ENCODE measurements at places on chromosomes 7 and 10. TPM values are rescaled to one million over a fixed set of nuclear protein-coding genes. Genes with fewer than 3 reads are reported as not detected.

DNA sequence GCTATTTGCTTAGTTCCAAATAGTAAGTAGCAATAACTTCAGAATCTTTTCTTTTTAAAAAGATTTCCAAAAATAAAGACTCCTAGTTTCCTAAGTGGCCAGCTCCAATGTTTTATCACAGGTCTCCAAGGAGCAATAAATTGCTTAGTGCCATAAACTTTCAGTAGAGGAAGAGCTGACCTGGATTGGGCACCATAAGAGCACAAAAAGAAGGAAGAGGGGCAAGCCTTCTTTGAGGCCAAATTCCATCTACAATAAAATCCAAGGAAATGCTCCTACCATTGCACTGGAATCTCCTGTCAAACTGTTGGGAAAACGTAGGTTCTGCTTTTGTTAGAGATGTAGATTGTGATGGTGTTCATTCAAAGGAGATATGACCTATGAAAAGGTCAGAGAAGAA is 64.0 kb downstream of the DENND2A start:
- no peaks in the 10 kb centered on the region for H3K36me3 ChIP-seq
- H3K27me3 ChIP-seq = no peaks in the 10 kb centered on the region
- no peak overlapping the region for H3K4me3 ChIP-seq
- H3K4me1 ChIP-seq = no peaks in the 10 kb centered on the region
- no peak for DNase-seq
- H3K27ac ChIP-seq = no peak overlapping the region

DNA sequence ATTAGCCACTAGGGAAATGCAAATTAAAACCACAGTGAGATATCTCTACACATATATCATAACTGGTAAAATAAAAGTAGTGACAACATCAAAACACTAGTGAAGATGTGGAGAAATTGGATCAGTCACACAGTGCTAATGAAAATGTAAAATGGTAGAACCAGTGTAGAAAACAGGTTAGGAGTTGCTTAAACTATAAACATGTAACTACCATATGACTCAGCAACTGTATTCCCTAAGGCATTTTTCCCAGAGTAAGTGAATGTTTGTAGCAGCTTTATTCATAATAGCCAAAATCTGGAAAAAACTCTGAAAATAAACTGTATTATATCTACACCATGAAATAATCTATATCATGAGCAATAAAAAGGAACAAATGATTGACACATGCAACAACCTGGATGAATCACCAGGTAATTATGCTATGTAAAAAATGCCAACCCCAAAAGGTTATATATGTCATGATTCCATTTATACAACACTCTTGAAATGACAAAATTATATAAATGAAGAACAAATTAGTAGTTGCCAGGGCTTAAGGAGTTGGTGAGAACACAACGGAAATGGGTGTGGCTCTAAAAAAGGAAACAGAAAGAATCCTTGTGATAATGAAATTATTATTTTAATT is 22.8 kb downstream of the SLC25A40 start:
- H3K4me1 ChIP-seq = no peaks in the 10 kb centered on the region
- no peak overlapping the region for H3K27ac ChIP-seq
- peaks cover 4% of the 10 kb centered on the region for H3K36me3 ChIP-seq
- H3K27me3 ChIP-seq = no peaks in the 10 kb centered on the region
- DNase-seq = no peak

DNA sequence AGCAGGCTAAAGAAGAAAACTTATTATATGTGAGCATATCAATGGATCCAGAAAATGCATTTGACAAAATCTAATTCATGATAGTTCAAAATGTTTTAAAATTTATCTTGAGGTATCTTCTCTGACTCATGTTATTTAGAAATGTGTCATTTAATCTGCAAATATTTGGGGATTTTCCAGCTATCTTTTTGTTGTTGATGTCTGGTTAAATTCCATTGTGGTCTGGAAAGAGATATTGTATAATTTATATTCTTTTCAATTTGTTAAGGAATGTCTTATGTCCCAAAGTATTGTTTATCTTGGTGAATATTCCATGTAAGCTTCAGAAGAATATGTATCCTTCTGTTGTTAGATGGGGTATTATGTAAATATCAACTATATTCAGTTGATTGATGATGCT is 942.5 kb downstream of the KCNMA1 start:
- no peak for DNase-seq
- no peaks in the 10 kb centered on the region for H3K36me3 ChIP-seq

- no peaks in the 10 kb centered on the region for H3K4me1 ChIP-seq
- H3K27ac ChIP-seq = no peak overlapping the region
- H3K4me3 ChIP-seq = no peak overlapping the region
- H3K36me3 ChIP-seq = no peaks in the 10 kb centered on the region
- no peaks in the 10 kb centered on the region for H3K27me3 ChIP-seq
- no peak for DNase-seq
Observed at GRCh38 chr7:158001621-158002320, 585.9 kb downstream of the PTPRN2 start.

- no peaks in the 10 kb centered on the region for H3K27me3 ChIP-seq
- no peak overlapping the region for H3K27ac ChIP-seq
- no peak overlapping the region for H3K4me3 ChIP-seq
- DNase-seq = no peak
- peaks cover 4% of the 10 kb centered on the region for H3K4me1 ChIP-seq
Observed at GRCh38 chr10:6748981-6749635, 169.0 kb upstream of the PRKCQ start.

DNA sequence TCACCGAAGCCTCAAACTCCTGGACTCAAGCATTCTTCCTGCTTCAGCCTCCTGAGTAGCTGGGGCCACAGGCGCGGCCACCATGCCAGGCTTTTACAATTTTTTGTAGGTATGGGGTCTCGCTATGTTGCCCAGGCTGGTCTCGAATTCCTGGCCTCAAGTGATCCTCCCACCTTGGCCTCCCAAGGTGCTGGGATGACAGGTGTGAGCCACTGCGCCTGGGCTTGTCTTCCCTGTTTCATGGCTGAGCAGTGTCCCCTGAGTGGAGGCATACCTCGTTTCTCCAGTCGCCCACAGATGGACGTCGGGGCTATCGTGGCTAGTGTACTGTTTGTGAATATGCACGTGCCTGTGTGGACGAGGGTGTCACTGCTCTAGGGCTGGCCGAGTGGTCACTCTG is 11.3 kb downstream of the INPP5A start:
- no peak for DNase-seq
- H3K4me1 ChIP-seq = no peaks in the 10 kb centered on the region
- no peak overlapping the region for H3K27ac ChIP-seq
- no peak overlapping the region for H3K4me3 ChIP-seq
- H3K36me3 ChIP-seq = no peaks in the 10 kb centered on the region
- H3K27me3 ChIP-seq = no peaks in the 10 kb centered on the region

- DNase-seq = no peak
- H3K36me3 ChIP-seq = no peaks in the 10 kb centered on the region
- H3K4me3 ChIP-seq = no peak overlapping the region
- H3K27me3 ChIP-seq = no peaks in the 10 kb centered on the region
Observed at GRCh38 chr10:103651333-103651732, 157.8 kb downstream of the NEURL1 start.

GRCh38 chr10:60182691-60183090 is 207.0 kb downstream of the ANK3 start:
- no peaks in the 10 kb centered on the region for H3K27me3 ChIP-seq
- H3K27ac ChIP-seq = no peak overlapping the region
- DNase-seq = no peak
- no peaks in the 10 kb centered on the region for H3K36me3 ChIP-seq

DNA sequence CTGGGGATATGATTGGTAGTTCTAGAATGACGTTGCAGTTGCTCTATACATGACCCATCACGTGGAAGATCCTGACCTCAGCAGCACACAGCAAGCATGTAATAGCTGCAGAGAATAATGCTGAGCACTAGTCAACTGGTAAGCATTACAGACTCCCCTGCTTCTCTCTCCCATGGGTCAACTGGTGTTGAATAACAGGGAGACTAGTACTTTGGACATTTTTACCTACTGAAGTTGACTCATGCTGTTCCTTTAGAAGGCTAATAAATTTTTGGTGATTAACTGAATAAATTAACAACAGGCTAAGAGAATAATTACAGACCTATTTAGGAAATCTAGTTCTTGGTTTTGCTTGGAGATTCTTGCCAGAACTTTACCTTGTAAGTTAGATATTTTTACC is 234.1 kb downstream of the AUTS2 start:
- no peak for DNase-seq
- no peak overlapping the region for H3K4me3 ChIP-seq
- H3K27ac ChIP-seq = no peak overlapping the region
- H3K36me3 ChIP-seq = no peaks in the 10 kb centered on the region
- peaks cover 7% of the 10 kb centered on the region for H3K4me1 ChIP-seq
- no peaks in the 10 kb centered on the region for H3K27me3 ChIP-seq

- H3K27me3 ChIP-seq = peaks cover 4% of the 10 kb centered on the region
- H3K36me3 ChIP-seq = no peaks in the 10 kb centered on the region
- H3K4me1 ChIP-seq = 0 out of 2 replicates have a peak, but pooled peaks cover 2% of the 10 kb centered on the region
- no peak overlapping the region for H3K4me3 ChIP-seq
Observed at GRCh38 chr7:100211342-100211780, 8.4 kb upstream of the PVRIG start.

DNA sequence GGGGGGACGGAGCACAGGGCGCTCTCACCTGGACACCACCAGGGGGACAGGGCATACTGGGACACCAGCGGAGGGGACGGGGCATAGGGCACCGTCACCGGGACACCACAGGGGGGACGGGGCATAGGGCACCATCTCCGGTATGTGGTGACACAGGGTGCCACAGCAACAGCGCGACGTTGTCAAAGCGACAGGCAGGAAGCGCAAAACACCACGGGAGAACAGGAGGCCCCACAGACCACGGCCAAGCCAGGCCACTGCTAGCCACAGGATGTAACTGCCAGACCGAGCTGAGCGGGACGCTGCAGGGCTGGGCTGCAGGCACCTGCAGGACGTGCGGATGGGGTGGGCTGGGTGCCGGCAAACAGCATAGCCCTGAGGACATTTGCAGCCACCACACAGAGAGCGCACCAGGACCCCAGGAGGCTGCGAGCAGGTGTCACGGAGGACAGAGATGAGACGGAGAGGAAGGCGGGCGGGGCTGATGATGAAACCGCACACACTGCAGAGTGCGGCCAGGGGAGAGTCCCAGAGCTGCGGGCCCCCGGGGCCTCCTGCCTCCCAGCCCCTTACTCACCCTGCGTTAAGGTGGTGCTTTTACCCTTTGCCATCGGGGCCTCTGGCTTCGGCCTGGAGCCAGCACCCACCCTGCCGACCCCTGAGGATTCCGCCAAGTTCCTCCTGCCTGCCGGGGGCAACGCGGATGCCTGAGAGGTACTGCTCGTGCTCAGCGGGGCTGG is 17.5 kb downstream of the MICALL2 start:
- DNase-seq = no peak
- no peak overlapping the region for H3K4me3 ChIP-seq
- H3K4me1 ChIP-seq = no peaks in the 10 kb centered on the region
- no peak overlapping the region for H3K27ac ChIP-seq
- H3K36me3 ChIP-seq = no peaks in the 10 kb centered on the region
- H3K27me3 ChIP-seq = no peaks in the 10 kb centered on the region

DNA sequence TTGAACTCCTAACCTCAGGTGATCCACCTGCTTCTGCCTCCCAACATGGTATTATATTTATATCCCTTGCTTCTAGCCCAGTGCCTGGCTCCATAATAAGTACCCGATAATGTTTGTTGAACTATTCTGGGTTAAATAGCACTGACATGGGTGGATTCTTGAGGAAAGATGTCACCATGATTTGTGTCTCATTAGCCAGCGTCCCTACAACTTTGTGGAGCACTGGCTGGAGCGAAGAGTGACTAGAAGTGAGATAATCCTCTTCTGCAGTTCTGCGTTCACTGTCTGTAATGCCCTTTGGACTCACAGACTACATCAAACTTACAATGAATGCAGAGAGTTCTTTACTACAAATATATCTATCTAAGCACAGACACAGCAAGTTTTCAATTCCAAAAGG is 16.9 kb upstream of the AKR1E2 start:
- no peak overlapping the region for H3K27ac ChIP-seq
- no peaks in the 10 kb centered on the region for H3K27me3 ChIP-seq
- H3K4me1 ChIP-seq = no peaks in the 10 kb centered on the region
- H3K36me3 ChIP-seq = no peaks in the 10 kb centered on the region
- no peak overlapping the region for H3K4me3 ChIP-seq
- DNase-seq = no peak

DNA sequence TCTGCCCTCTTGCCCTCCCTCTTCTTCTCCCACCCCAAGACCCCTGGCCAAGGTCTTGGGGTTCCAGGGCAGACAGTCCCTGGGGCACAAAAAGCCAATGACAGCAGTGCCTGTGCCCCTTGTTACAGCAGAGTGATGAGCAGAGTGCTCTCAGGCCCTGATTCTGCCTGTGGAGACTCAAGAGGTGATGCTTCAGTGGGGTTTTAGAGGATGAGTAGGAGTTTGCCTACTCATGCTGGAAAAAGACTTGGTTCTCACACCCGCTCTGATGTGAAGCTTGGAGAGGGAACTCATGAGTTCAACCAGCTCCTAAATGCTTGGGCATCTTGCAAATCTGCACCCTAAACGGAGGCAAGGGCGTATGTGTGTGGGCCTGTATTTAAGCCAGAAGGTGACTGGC is 58.2 kb downstream of the CAMK2B start:
- H3K36me3 ChIP-seq = no peaks in the 10 kb centered on the region
- H3K27ac ChIP-seq = no peak overlapping the region
- no peak overlapping the region for H3K4me3 ChIP-seq
- H3K27me3 ChIP-seq = no peaks in the 10 kb centered on the region
- no peak for DNase-seq
- H3K4me1 ChIP-seq = no peaks in the 10 kb centered on the region

DNA sequence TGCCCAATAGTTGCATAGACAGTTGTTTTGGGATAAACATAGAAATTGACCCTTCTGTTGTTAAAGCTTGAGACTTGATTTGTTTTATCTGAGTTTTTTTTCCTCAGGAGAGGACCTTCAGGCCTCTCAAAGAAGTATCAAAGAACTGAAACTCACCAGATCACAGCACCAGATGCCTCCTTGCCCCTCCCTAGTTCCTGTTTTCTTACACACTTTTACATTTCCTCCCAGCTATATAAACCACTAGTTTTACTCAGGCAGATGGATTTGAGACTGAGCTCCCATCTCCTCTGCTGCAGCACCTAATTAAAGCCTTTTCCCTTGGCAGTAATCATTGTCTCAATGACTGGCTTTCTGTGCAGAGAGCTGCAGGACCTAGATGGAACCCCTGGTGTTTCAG is 150.6 kb upstream of the NRG3 start:
- no peak overlapping the region for H3K27ac ChIP-seq
- no peaks in the 10 kb centered on the region for H3K27me3 ChIP-seq
- H3K4me3 ChIP-seq = no peak overlapping the region

GRCh38 chr10:70277396-70278030 is 6.3 kb downstream of the NPFFR1 start:
- H3K4me1 ChIP-seq = no peaks in the 10 kb centered on the region
- H3K36me3 ChIP-seq = no peaks in the 10 kb centered on the region
- no peak for DNase-seq

- DNase-seq = peak; percentile 13
- H3K36me3 ChIP-seq = no peaks in the 10 kb centered on the region
- H3K27ac ChIP-seq = no peak overlapping the region
- H3K4me1 ChIP-seq = no peaks in the 10 kb centered on the region
- H3K4me3 ChIP-seq = no peak overlapping the region
Observed at GRCh38 chr10:84551437-84552120, 223.2 kb downstream of the CCSER2 start.

- H3K36me3 ChIP-seq = no peaks in the 10 kb centered on the region
- no peak overlapping the region for H3K27ac ChIP-seq
- no peak overlapping the region for H3K4me3 ChIP-seq
- no peak for DNase-seq
Observed at GRCh38 chr10:4470231-4470835, 355.7 kb upstream of the AKR1E2 start.

PNLIPRP3 gene
- not detected for polyA plus RNA-seq

MPP7 gene
- polyA plus RNA-seq = 1.9 TPM

WBP1L gene
- 29.9 TPM for polyA plus RNA-seq

PNLIP gene
- polyA plus RNA-seq = not detected

HYAL4 gene
- not detected for polyA plus RNA-seq

AS3MT gene
- polyA plus RNA-seq = 5.8 TPM

FKBP6 gene
- polyA plus RNA-seq = 0.11 TPM

SYNPO2L gene
- 0.05 TPM for polyA plus RNA-seq

C10orf53 gene
- polyA plus RNA-seq = not detected

Measured in H1 (cell line).